Chondrocyte (in vitro differentiated cells): ENCODE measurements at places on chromosomes 7 and 10. TPM values are rescaled to one million over a fixed set of nuclear protein-coding genes. Genes with fewer than 3 reads are reported as not detected.

DNA sequence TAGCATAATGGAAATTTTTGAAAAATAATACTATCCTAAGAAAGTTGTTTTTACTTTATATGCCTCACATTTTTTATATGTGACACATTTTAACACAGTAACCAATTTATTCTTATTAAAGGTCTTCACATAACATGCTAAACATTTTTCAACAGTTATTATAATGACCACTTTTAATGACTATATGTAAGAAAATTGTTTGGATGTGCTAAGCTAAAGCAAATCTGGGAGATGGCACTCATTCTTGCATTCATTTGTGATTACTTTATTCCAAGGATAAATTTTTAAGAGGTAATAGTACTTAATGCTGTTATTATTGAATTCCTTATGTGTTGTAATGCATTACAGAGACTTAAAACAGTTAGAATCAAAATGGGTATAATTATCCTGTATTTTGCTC is 88.1 kb downstream of the ANKIB1 start:
- H3K4me1 ChIP-seq: no peaks in the 10 kb centered on the region
- H3K4me3 ChIP-seq: no peak overlapping the region
- peaks cover 23% of the 10 kb centered on the region for H3K36me3 ChIP-seq
- DNase-seq: no peak

- no peak overlapping the region for H3K27ac ChIP-seq
- no peak overlapping the region for H3K4me3 ChIP-seq
- no peaks in the 10 kb centered on the region for H3K27me3 ChIP-seq
- H3K36me3 ChIP-seq: no peaks in the 10 kb centered on the region
- H3K4me1 ChIP-seq: peaks cover 12% of the 10 kb centered on the region
- DNase-seq: no peak
These were observed 677.0 kb upstream of the POT1 start for GRCh38 chr7:125606671-125607070.

DNA sequence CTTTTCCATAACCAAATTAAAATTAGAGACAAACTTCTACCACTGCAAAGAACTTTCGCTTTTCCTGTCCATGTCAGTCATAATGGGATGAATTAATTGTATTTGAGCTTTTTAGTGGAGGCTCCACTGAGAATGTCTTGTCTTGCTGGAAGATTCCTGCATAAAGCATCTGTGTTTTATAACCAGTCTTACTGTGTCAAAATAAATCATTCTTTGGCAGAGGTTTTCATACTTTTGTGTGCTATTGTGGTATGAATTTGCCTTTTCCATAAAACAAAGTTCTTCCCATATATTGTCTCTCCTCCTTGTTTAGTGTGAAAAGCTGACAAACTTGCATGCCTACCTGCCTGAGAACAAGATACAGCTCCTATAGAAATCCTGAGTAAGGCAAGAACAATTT is 124.8 kb upstream of the CCDC6 start:
- H3K4me3 ChIP-seq: no peak overlapping the region
- peaks cover 4% of the 10 kb centered on the region for H3K4me1 ChIP-seq
- no peaks in the 10 kb centered on the region for H3K36me3 ChIP-seq

GRCh38 chr7:17103984-17104383 is 194.5 kb upstream of the AHR start:
- H3K36me3 ChIP-seq: peaks cover 2% of the 10 kb centered on the region
- peaks cover 2% of the 10 kb centered on the region for H3K4me1 ChIP-seq
- DNase-seq: no peak
- no peak overlapping the region for H3K27ac ChIP-seq
- no peaks in the 10 kb centered on the region for H3K27me3 ChIP-seq

GRCh38 chr10:118997379-118997778 is 32.1 kb upstream of the NANOS1 start:
- H3K4me1 ChIP-seq: no peaks in the 10 kb centered on the region
- no peak for DNase-seq
- peaks cover 2% of the 10 kb centered on the region for H3K36me3 ChIP-seq

DNA sequence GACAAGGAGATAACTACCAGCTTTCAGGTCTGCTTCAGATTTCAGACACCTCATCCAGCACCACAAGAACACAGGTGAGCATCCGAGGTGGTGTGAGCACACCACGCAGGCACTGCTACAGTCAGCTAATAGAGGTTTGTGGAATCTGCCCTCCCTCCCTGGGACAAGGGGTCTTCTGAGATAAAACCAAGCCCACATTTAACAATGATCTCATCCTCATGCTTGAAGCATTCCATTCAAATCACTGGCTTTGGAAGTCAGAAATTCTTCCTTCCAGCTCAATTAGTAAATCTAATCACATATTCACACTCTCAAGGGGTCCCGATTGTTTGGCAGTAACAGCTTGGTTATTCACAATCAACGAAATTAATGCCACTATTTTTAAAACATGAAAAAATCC is 331.4 kb downstream of the ELMO1 start:
- H3K4me3 ChIP-seq: no peak overlapping the region
- no peak overlapping the region for H3K27ac ChIP-seq
- no peaks in the 10 kb centered on the region for H3K27me3 ChIP-seq
- peaks cover 10% of the 10 kb centered on the region for H3K4me1 ChIP-seq
- DNase-seq: no peak
- peaks cover 6% of the 10 kb centered on the region for H3K36me3 ChIP-seq

Gene COL13A1
- 25.6 to 52.1 TPM (median 27.5 TPM) in 3 replicates for total RNA-seq

Gene BAIAP2L1
- total RNA-seq: 8.7 to 12.4 TPM (median 11.9 TPM) in 3 replicates

Gene PON1
- not detected in 3 replicates for total RNA-seq
